ENCODE measurements at places on chromosomes 5 and 9.
A peak's percentile ranks its signal among the peaks of the same experiment; 100 is the strongest.

DNA sequence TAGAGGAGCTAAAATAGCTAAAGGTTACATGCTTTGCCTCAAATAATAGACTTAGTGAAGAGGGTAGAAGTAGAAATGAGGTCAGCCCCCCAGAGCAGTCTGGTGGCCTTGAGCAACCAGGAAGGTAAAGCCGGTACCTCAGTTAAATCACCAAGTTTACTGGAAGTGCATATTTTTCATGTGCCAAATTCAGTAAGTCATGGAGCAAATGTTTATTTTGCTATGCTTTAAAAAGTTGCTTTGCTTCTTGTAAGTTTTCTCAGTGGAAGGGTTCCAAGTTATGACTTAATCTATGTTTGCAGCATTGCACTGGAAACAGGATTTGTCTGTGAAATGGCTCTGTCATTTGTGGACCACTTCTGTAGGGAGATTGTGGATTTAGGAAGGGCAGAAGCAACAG lies 256.7 kb downstream of the ARRDC3 start:
- peak; percentile 90 for DNase-seq

GRCh38 chr5:72214168-72214567 lies 105.9 kb downstream of the MRPS27 start:
- no peak for DNase-seq

DNA sequence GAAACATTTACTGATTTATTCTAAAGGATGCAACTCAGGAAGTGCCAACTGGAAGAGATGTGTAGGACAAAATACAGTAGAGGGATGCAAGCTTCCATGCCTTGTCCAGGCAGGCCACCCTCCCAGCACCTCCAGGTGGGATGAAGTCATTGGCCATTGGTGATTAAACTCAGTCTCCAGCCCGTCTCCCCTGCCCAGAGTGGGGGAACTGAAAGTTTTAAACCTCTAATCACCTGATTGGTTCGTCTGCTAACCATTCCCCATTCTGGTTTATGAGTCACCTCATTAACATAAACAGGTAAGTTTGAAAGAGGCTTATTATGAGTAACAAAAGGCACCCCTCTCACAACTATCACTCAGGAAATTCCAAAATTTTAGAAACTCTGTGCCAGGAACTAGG lies 8.1 kb downstream of the TNFAIP8 start:
- no peak for DNase-seq

DNA sequence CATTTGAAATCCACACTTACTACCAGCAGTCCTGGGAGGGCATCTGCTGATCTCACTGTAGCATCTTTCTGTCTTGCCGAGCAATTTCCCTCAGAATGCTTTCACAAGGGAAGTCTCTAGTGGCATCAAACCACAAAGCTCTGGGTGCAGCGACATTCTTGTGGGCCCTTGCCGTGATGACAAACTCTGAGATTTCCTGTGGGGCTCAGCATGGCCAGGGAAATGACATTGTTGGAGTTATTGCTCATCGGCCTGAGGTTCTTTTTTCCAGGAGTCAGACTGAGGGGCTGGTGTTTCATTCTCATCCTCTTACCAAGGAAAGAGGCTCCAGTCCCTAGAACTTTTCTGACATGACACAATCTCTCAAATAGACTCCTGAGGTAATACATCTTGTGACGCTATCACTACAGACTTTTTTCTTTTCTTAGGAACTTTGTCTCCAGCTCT lies 51.4 kb downstream of the PFDN1 start:
- no peak for DNase-seq

GRCh38 chr9:136379891-136380290 lies 6.4 kb upstream of the CARD9 start:
- DNase-seq, result no peak

DNA sequence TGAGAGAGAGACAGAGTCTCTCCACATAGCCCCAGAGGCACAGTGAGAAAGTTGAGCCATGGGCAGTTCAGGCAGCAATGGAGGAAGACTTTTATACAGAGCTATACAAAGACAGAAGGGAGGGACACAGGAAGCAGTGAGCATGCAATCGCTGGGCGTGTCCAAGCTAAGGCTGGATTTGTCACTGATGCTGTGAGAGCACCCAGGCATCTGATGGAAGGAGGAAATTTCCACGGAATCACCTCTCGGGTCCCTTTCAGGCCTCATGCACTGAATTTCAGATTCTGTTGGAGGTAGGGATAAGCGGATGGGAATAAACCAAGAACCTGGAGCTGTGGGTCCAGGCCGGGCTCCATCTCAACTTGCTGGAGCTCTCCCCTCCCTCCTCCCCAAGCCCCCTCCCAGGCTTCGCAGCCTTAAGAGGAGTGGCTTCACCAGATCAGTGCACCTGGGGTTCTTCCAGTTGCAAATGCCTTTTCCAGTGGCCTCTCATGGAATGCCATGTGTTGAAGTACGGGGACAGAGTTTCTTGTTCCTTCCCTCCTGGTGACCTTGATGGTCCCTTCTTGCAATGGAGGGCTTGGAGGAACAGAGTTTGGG lies 114.8 kb upstream of the ALDH1B1 start:
- no peak for DNase-seq

DNA sequence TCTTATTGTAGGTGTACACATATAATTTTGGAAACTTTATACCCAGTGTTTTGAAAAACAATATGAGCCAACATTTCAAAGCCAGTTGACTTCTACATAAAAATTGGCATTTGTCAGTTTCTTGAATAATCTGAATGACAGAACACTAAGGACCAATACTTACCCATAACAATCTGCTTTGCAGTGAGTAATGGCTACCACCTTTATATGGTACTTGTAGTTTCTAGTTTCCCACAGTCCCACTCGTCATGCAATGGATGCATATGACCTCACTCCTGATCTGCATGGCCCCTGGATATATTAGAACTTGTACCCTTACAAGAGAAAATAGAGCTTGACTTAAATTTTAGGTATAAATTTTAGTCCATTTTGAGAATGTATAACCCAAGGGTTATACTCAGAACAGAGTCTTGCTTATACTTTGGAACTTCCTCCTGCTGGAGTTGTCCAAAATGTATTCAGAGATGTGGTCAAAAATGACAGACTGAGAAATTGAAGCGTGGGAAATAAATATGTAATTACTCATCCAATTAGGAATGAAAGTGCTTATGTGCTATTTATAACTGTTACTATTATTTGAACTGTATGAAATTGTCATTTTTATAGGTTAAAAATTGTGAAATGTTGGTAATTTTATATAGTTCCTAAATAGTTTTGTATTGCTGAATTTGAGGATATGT lies 19.5 kb downstream of the XRCC4 start:
- no peak for DNase-seq

- DNase-seq, result no peak
These were observed 198.0 kb upstream of the MVB12B start for GRCh38 chr9:126128494-126129142.

DNA sequence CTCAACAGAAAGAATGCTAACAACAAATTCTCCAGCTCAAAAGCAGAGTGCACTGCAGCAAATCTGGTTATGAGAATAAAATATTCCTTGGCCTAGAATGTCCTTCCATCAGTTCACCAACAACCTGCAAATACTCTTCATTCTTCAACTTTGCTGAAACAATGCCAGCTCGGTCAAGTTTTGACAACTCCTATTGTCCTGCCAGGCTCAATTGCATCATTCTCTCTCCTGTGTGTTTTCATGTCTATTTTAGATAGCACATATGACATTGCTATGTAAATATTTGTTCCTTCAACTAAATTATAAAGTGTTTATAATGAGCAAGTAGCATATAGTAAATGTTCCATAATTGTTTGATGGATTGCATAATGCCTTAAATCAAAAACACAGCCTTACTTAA lies 463.8 kb downstream of the TLE1 start:
- DNase-seq, result no peak

DNA sequence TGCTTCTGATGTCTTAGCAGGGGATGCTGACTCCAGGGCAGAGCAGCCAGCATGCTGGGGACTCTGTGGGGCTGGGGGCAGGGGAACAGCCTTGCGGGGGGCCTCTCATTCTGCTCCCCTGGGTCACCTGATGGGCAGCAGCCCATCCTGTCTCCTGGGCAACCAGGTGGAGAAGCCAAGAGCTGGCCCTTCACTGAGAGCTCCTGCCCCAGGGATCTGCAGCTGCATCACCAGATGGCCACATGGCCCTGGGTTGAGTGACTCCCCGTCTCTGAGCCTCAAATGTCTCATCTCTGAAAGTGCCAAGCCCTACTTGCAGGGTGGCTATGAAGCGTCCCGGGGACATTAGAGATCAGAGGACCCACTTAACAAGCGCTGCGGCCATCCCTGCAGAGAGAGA lies 49.1 kb downstream of the LRSAM1 start:
- no peak for DNase-seq

DNA sequence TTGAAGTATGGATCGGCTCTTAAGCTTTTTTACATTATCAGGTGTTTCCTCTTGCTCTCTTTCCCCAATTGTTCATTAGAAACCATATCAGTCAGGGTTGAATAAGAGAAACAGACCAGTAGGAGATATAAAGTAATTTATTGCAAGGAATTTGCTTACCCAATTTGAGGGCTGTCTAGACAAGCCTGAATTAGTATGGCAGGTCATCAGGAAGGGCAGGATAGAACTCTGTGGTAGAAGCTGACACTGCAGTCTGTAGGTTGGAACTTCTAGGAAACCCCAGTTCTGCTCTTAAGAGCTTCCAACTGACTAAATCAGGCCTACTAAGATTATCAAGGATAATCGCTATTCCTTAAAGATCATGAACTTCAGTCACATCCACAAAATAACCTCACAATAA lies 24.3 kb downstream of the ISOC1 start:
- DNase-seq, result no peak

DNA sequence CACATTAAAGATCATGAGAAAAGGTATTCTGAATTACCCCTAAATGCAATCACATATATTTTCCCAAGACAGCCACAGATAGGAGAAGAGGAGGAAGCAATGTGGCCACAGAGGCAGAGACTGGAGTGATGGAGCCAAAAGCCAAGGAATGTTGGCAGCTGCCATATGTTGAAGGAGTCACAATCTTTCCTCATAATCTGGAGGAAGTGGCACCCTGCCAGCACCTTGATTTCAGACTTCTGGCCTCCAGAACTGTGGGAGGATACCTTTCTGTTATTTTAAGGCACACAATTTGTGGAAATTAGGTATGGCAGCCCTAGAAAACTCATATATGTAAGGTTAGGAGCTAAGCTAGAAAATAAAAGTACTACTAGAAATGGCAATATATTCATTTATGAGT lies 139.9 kb upstream of the GAS1 start:
- DNase-seq, result no peak

GRCh38 chr9:6096821-6097220 lies 81.4 kb upstream of the RANBP6 start:
- no peak for DNase-seq

GRCh38 chr5:33049842-33050241 lies 338.7 kb downstream of the NPR3 start:
- DNase-seq, result no peak

DNA sequence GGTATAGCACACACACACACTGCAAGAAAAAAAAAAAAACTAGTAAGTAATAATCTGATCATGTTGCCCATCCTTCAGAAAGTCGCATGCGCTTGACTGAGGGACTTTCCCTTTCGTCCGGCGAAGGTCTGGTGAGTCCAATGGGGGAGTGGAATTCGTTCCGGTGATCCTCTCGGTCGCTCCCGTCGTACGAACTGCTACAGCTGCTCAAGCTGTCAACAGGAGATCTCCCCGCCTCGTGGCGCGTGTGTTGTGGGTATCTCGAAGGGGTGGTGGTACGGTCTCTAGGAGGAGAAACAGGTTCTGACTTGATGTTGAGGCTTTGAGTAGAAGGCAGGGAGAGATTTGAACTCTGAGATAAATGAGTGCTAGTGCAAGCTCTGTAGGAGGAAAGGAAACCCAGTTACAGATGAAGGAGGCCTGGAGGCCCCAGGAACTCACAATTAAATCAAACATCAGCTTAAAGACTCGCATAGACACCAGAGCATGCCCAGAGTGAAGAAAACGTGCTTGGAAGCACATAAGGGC lies 160.4 kb downstream of the MEF2C start:
- DNase-seq, result no peak

GRCh38 chr5:127702926-127703561 lies at the start of gene CCDC192:
Gene CCDC192 (plus strand): TSS chr5:127703391. CDS start chr5:127703446, 55 bp downstream.
- DNase-seq, result no peak

GRCh38 chr9:12878351-12878978 lies 103.6 kb downstream of the LURAP1L start:
- DNase-seq, result no peak

GRCh38 chr5:127086589-127086988 lies 13.3 kb upstream of the C5orf63 start:
- no peak for DNase-seq

DNA sequence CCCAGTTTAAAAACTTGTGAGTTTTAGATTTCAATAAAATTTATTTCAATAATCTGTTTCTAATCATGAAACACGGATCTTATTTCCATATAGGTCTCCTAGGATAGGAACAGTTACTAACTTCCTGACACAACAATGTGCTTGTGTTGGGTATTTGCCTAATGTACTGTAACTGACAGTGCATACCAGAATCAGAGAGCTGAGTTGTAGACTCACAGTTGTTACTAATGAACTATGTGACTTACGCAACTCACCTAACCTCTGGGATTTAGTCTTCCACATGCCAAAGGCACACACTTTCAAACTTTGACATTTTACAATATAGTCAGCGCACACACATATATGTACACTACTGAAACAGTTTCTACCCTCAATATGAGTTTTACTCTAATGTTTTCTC lies 77.7 kb downstream of the HOMER1 start:
- DNase-seq, result no peak

DNA sequence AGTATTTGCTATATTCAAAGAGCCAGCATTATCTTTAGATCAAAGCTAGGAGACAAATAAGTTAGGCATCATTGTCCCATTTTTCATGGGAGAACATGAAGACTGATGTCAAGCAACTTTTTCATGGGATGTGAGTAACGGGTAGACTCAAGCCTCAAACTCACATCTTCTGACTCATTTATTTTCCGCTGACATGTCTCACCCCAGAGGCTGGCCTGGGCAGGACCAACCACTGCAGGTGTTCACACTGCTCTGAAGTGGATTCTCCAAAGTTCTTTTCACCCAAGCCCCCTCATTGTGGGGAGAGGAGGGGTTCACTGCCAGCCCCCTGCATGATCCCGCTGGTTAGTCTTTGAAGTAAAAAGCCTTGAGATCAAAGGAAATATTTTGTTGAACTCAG lies 34.9 kb upstream of the BASP1 start:
- DNase-seq, result no peak

DNA sequence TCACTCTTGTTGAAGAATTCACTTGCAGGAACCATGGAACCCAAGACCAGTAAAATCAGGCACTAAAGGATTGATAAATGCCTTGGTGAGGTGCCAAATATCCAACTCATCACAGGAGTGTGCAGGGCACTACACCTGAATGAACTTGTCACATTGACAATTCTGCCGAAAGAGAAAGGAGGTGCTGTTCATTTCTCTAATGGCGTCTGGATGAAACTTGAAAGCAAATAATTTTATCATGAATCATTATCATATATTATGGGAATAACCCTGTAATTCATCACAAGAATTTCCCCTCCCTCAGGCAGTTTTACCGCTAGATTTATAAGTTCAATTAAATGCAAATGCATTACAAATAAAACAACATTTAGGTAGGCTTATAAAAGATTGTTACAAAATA lies 360.0 kb downstream of the GLIS3 start:
- DNase-seq, result no peak
